ENCODE measurements at places on chromosomes 1 and 21.

GRCh38 chr1:214331180-214331579, 50.2 kb downstream of the SMYD2 start:
- no peak for DNase-seq

- no peak for DNase-seq
These were observed 528.6 kb downstream of the LTN1 start for GRCh38 chr21:28464095-28464494.

DNA sequence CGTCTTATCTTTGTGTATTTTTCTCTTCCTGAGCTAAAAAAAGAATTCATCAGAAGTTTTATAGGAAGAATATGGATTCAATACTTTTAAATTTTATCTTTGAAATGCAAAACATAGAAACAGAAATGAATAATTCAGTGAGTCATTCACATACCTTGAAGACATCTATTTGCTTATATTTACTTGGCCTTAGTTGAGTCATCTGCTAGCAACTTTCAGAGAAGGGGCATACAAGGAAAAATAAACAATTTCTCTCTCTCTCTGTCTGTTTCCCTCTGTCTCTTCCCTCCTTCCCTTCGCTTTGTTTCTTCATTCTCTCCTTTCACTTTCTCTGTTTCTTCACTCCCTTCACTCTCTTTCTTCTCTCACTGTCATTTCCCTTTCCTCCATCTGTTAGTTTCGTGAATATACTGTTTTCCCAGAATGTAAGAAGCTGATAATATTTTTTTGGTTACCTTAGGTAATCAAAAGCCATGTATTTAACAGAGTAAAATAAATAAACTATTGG, 477.2 kb downstream of the BRINP3 start:
- DNase-seq = no peak

DNA sequence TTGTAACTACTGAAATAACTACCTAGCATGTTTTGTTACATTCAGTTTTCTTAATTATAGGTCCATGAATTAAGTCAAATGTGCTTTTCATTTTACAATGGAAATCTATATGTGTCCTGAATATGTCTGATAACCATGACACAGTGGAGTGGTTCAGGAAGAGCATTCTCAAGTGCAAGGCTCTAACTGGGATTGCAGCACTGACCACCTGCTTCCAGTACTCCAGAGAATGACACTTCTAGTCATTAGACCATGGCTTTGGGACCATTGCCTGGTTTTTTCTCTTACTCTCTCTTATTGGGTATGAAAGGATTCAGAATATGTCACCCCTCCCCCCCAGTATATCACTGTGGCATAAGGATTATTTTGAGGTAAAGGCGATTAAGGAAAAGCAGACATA, 204.9 kb upstream of the CACYBP start:
- no peak for DNase-seq

DNA sequence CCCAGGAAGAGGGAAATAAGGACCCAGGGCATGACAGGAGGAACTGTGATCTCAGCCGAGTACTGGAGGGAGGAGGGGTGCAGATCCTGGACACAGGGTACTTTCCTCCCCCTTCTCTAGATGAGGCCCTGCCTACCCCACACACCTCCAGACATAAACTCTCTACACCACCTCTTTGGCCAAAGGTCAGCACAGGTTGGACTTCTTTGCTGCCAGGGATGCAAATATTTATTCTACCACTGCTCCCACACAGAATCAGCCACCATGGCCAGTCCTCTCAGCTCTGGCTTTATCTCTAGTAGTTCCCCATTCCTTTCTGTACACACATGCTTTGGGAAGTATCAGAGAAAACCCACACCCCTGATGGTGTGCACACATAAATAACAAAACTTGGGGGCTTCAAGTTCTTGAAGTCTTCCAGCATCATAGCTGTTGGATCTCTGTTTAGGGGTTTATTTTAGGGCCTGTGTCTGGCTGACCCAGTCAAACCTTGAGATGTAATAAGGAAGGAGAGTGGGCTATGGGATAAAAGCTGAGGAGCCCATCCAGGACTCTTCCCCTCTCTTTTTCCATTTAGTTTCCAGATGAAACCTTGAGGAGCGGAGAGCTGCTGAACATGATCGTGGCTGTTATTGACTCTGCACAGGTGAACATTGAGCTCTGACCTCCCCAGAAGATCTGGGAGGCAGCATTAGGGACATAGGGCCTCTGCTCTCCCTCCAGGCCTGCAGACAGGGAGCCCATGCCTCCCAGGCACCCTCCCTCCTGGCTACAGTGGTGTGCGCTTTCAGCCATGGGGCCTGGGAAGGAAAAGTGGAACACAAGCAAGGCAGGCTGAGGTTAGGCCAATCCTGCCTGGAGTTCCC, 6.7 kb upstream of the SLC27A3 start:
- no peak for DNase-seq

Data from stimulated activated CD4-positive, alpha-beta T cell treated with anti-CD3 and anti-CD28 coated beads, Interleukin-15, amount 100 ng/mL, for 24 hours (primary cell).